ENCODE measurements at places on chromosomes 5 and 9.

DNA sequence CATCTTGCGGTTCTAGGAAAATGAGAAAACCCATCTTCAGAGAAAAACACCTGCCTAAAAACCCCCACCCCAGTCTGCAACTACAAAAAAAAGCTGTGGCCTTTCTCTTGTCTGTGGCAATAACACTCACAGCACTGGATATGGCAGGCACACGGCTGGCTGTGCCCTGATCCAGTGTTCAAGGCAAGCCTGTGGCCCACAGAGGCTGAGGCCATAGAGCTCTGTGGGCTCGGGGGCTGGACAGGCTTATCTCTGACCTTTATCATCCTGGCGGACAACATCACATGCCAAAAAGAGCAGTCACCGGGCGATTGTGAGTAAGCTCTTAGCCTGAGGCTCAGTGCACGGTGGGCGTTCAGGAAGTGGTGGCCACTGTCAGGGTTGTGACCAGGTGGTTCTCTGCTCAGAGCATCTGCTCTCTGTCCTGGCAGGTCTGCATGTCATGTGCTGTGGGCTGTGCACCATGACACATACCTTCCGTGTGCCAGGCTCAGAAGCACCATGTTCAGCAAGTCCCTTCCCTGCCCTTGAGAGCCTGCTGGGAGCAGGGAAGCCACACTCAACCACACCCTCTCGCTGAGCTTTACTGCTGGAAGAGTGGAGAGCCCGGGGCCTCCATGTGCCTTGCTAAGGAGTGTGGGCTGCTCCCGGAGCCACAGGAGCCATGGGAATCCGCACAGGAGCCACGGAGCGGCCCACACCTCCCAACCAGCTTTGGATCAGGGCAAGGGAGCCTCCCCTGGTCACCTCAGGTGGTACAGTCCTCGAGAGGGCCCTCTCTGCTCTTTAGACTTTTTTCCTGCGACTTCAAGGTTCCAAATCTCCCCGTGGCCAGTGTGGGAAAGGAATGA is 34.6 kb upstream of the WDR38 start:
- DNase-seq: no peak

GRCh38 chr5:134177369-134178095 is 782 bp upstream of the SKP1 start:
- no peak for DNase-seq

- no peak for DNase-seq
Measured at GRCh38 chr5:32507738-32508434, 63.3 kb upstream of the ZFR start.

DNA sequence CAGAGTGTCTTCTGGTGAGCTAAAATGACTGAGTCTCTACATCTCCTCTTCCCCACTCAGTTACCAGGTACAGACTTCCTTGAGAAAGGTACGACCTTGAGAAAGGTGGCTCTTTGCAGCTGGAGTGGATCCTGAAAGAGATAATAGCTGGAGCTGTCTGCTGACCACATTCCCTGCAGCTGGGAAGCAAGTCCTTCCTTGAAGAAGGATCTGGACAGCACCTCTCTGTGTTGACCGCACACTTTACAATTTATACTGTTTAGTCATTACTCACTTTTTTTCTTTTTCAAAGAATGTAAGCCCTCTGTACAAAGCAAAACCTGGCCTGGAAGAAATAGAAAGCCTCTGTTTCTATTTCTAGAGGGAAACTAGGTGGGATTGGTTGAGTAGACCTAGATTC is 148.8 kb downstream of the MACIR start:
- DNase-seq: no peak

DNA sequence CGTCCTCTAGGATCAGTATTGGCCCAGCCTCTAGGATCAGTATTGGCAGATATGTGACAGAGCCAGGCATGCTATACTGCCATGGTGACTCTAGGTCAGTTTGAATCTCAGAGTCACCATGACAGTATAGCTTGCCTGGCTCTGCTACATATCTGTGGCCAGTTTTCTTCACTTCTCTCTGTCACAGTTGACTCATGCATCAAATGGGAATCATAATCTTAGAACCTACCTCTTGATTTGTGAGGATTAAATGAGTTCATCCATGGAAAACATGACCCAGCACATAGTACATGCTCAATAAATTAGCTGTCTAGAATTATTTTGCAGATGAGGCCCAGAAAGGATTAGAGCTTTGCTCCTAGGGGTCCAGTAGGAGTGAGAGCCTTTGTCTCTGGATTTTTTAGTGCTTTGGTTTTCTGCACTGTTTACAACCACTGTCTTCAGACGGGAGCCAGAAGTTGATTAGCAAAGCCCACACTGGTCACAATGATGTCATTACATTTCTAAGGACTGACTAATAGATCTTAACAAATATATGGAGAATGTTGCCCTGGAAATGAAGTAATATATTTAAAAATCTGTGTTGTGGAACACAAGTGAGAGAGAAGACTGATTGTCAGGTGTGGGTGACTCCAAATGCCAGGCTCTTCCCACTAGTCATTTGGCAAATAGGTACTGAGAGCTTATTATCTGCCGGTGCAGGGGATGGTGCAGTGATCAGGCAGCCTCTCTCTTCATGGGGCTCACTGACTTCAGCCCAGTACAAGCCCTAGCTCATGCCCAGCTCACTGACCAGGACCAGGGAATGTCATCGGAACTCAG is 76.0 kb downstream of the COL15A1 start:
- DNase-seq: no peak
